ENCODE measurements at places on chromosomes 11 and 22.
A peak's percentile ranks its signal among the peaks of the same experiment; 100 is the strongest.

GRCh38 chr11:67641338-67642172 lies 2.0 kb upstream of the TBX10 start:
- no peak for DNase-seq

DNA sequence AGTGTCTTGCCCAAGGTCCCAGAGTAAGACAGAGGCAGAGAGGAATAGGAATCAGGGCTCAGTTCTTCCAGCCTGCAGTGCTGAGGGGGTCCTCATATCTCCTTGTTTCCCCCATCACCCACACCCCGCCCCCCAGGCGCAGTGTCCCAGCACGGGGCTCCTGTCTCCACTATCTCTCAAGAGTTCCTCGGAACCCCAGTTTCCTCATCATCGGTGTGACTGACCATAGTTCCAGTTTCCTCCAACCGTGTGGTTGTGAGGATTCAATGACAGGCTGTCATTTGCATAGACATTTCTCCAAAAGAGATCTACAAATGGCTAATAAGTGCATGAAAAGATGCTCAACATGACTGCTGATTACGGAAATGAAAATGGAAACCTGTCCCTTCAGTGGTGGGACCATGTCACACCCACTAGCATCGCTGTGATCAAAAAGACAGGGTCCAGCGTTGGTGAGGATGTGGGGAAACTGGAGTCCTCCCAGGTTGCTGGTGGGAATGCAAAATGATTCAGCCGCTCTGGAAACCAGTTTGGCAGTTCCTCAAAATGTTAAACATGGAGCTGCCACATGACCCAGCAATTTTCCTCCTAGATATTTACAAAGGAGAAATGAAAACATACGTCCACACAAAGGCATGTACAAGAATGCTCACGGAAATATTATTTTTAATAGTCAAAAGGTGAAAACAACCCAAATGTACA lies 31.8 kb upstream of the PDGFB start:
- DNase-seq = no peak

DNA sequence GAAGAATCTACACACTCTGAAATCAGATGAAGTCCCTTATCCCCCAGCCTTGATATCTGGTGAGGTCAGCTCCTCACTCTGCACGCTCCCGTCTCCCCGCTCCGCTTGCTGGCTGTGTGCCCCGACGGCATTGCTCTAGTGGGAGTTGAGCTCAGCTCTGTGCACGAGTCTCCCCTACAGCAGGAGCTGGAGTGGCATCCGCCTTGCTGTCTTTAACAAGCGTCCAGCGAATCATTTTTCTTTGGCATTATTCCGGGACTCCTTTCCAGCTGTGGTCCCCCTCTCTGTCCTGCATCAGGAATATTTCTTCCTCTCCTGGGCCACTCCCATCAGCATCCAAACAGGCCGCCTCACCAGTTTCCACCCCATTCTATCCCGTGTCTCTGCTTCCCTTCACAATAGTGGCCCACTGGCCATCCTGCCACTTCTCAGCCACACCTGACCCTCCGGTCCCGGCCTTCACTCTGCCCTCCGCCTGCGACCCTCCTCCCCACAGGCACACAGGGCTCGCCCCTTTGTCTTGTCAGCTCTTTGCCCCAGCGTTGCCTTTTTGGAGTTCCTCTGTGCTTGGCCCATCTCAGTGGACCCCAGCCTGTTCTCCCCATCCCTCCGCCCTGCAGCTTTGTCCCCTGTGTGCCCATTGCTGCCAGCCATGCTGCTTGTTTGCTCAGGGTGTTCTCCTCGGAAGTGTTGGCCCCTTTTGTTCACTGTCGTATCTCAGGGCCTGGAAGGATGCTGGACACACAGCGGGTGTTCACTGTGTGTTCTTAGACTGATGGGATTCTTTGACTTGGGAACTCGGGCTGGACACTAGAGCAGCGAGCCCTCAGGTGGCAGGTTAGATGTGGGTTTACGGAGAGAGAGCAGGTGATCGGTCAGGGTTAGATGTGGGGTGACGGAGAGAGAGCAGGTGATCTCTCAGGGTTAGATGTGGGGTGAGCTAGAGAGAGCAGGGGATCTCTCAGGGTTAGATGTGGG lies 441.8 kb downstream of the TBC1D22A start:
- DNase-seq = no peak

GRCh38 chr11:128285321-128285720 lies 302.0 kb downstream of the ETS1 start:
- no peak for DNase-seq

GRCh38 chr11:48025293-48025983 lies 45.1 kb downstream of the PTPRJ start:
- no peak for DNase-seq

DNA sequence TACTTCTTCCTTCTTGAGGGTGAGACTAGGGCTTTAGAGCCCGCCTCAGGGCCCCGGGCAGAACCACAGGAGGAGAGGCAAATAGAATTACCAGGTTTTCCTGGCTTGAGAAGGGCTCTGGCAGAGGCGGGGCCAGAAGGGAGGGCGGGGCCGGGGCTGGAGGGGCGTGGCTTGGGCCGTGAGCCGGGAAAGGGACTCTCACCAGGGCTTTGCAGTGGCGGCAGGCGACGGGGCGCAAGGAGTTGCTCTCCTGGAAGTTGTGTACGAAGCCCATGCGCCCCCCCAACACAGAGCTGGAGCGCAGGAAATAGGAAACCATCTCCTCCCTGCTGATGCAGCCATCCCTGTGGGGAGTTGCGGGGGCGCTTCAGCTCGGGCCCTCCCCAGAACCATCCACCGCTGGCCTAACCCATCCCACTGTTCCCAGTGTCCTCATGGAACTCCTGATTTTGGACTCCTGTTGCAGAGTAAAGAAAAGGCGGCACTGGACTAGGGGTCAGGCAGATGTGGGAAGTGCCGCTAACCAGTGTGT lies 6.9 kb upstream of the NRXN2 start:
- DNase-seq = peak; percentile 50

DNA sequence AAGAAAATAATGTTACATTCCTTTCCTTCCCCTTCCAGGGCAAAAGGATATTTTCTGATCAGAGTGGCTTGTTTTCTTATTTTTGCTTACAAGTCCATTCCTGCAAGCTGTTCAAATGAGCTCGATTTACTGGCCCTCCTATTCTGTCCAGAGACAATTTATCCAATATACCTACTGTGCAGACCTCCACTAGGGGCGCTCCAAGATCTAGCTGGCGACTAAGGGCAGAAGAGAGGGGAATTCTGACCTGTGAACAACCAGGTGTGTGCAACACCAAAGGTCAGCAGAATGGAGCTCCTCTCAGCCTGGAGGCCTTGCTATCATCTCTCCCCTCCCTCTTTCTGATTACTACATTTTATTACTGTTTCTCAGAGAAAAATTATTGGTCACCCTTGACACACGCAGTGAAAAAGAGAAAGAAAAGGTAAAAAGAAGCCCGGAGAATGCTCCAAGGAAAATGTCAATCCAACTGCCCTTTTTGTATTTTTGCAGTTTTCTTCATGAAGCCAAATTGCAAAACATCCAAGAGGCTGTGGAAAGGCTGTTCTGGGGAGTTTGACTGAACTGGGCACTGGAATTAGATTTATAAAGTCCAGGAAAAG lies 3.2 kb downstream of the SEZ6L start:
- DNase-seq = no peak

GRCh38 chr22:45969414-45969799 lies 7.6 kb downstream of the WNT7B start:
- DNase-seq = no peak

GRCh38 chr11:132578580-132578979 lies 953.7 kb downstream of the OPCML start:
- DNase-seq = no peak

- no peak for DNase-seq
Measured at GRCh38 chr22:25482091-25482760, 82.2 kb upstream of the GRK3 start.

DNA sequence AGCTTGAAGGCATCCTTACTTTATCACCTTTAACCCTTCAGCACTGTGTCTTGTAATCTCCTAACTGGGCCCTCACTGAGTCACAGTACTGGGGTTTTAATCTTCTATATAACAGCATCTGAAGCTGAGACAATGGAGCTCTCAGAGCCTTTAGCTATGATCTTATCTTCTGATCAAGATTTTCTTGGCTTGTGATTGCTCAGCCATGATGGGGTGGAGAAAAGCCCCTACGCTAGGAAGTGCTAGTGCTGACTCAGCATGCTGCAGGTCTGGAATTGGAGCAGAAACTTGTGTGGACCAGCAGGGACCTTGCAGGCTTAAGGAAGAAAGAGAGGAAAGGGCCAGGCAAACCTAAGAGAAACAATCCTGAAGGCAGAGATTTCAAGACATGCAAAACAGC lies 71.7 kb upstream of the EED start:
- no peak for DNase-seq

GRCh38 chr22:38040953-38041759 lies 16.0 kb upstream of the PICK1 start:
- no peak for DNase-seq

- DNase-seq = peak; percentile 12
Measured at GRCh38 chr11:2587132-2587930, 112.5 kb downstream of the KCNQ1OT1 start.

Measured in left colon (tissue), 2 donors.